SW 1271 (cell line): ENCODE measurements at places on chromosomes 3 and 15.

DNA sequence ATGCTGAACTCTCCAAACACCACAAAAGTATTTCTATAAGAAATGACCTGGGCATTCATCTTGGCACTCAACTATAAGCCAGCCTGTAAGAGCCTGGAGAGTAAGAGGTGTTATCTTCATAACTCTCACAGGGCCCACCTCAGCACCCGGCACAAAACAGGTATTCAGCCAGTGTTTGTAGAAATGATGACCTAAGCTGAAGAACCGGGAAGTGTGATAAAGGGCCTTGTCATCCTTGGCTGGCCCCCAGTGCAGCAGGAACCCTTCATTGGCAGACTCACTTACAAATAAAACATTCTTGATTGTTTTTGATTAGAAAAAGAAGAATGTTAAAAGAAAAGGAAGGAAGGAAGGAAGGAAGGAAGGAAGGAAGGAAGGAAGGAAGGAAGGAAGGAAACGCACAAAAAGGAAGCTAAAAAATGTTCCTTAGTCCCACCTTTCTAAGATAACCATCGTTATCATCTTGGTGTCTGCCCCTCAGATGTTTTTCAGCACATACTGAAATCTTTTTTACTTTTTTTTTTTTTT, 52.1 kb downstream of the DAPK2 start:
- no peak for DNase-seq

GRCh38 chr3:152937234-152937633, 102.3 kb downstream of the P2RY1 start:
- no peak for DNase-seq

GRCh38 chr3:182491577-182491976, 301.7 kb upstream of the ATP11B start:
- no peak for DNase-seq

DNA sequence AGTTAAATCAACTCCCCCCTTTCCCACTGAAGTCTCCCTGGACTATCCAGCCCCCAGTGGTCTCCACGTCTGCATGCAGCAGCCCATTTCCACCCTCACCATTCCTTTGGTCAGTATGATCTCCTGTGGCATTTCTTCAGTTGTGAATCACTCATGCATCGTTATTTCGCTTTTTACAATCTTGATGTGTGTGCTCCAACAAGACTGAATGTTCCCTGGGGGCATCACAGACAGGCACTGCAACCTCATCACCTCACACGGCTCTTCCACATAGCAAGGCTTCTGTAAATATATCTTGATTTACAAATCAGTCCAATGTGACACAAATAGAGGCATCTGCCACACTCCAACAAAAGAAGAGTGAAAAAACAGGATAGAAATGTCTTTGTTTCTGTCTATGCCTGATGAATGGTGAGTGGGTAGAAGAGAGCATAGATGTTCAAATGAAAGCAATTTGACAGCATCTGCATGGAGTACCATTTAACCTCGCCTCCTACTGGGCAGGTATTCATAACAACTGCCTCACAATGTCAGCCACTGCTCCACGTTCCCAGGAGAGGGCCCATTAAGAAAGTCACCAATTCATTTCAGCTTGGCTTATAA, 5.2 kb downstream of the HEG1 start:
- DNase-seq: no peak
